AG04450 (cell line): ENCODE measurements at places on chromosomes 16 and 17.

DNA sequence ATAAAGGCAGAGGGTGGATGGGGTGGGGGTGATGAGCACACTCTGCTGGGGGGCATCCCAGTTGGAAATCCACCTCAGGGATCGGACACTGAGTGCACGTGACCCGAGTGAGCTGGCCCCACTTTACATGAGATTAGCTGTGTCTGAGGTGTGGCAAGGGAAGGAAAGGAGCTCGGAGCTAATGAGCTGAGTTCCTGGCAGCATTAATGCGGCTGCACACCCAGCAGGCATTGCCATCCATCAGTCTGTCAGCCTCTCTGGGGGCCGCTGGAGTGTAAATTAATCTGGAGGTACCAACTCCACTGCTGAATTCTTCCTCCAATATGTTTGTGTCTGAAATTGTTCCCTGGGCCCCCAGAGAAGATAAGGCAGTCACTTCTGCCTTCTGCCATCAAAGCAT, 65.5 kb downstream of the HS3ST2 start:
- no peak for DNase-seq

DNA sequence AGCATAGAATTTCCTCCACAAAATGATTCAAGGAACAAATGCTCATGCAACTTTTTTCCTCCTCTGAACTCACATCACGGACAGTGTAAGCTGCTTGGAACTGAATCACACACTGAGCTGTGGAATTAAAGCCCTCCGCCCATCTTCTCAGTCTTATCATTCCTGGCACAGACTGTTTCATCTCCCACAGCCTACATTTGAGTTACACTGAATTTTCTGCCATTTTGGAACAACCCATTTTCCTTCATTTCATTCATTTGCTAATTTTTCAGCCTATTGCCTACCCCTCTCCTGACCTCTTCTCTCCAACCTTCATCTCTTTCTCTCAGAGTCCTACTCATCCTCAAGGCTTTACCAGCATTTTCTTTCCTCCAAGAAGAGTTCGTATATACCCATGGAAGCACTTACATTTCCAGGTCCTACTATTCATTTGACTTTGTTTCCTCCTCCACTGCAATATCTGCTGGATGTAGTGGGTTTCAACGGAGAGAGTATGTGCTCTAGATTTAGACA, 39.1 kb upstream of the TOM1L1 start:
- no peak for DNase-seq

DNA sequence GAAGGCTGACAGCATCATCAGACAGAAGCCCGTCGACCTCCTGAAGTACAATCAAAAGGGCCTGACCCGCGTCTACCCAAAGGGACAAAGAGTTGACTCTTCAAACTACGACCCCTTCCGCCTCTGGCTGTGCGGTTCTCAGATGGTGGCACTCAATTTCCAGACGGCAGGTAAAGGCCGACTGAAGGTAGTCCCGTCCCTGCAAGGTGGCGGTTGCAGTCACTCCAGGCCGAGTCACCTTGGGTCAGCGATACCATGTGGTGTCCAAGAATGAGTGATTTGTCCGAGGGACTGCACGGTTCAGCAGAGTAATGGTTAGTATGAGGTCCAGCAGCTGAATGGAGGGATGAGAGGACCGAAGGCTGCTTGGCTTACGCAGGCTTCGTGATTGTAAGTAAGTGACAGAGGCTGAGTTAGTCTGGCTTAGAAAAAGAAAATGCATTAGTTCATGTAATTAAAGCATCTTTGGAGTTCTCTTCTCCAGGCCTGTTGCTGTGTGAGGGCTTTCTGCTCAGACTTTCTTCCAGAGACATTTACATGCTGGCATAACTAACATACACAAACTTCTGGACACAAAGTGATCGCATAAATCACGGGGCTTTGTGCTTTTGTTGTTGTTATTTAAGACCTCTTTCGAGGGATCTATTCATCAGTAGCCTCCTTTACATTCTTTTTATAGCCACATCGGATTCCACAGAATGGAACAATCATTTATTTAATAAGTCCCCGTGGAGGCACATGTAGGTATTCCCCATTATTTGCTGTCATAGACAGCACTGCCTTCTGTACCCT, 74.9 kb downstream of the SDR42E1 start:
- no peak for DNase-seq

DNA sequence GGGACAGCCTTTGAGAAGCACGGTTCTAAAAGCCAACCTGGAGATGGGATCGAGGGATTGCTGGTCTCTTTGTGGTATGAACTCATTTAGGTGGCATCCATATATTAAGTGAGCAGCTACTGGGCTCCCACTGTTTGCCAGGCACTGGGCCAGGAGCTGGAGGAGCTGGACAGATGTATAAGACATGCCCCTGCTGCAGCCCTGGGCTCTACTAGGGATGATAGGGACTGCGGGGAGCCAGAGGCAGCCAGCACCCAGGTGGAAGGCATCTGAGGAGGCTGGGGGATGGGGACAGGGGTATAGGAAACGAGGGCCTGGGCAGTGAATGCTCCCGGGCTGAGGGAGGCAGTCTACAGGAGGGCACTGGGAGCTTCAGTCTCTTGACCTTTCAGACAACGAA, 53.0 kb upstream of the MEAK7 start:
- no peak for DNase-seq

DNA sequence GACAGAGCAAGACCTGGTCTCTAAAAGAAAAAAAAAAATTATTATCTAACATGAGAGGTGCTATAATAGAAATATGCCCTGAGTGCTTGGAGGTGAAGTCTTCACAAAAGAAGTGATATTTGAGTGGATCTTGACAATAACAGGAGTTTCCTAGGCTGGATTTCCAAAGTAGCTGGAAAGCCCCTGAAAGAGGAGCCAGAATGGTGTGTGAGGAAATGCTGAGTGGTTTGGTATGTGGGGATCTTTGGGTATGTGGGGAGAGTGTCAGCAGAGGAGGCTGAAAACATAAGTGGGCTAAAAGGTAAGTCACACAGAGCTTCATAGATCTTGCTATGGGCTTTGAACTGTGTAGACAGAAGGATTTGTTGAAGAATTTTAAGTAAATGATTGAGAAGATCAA, 100.1 kb downstream of the YPEL2 start:
- DNase-seq = no peak

- no peak for DNase-seq
These were observed 45.1 kb downstream of the NOG start for GRCh38 chr17:56638591-56639051.

- no peak for DNase-seq
These were observed 16.0 kb upstream of the RASL10B start for GRCh38 chr17:35715416-35715815.

DNA sequence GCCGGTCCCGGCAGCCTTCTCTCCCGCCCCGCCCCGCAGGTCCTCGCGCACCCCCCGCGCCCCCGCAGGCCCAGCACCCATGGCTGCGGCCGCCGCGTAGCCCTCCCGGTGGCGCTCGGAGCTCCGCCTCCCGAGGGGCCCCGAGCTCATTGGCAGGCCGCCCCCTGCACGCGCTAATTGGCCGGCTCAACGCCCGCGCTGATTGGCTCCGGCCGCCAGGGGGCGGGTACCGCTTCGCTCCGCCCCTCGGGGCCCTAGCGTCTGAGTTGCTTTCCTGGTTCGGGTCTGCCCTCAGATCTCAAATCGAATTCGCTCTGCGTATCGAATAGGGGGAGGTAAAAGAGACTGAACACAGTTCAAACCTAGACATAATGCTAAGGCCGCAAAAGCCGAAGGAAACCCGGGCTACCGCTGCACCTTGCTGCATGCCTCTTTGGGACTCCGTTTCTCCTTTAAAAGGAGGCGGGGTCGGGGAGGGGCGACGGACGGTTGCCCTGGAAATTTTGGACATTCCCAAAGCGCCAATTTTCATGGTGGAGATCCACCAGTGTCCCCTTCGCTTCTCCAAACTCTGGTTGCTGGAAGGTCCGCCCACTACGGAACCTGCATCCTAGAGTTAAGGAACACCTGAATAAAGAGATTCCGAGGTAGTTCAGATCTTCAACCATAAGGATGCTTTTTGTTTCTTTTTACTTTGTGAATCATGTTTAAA, at the start of gene DEXI:
TSS of gene DEXI (minus strand) at position 117 of the 712 bp plus-strand sequence. CDS start 463 bp downstream, outside the sequence.
- DNase-seq = peak; percentile 66

GRCh38 chr16:23941963-23942564, 106.3 kb downstream of the PRKCB start:
- DNase-seq = no peak

DNA sequence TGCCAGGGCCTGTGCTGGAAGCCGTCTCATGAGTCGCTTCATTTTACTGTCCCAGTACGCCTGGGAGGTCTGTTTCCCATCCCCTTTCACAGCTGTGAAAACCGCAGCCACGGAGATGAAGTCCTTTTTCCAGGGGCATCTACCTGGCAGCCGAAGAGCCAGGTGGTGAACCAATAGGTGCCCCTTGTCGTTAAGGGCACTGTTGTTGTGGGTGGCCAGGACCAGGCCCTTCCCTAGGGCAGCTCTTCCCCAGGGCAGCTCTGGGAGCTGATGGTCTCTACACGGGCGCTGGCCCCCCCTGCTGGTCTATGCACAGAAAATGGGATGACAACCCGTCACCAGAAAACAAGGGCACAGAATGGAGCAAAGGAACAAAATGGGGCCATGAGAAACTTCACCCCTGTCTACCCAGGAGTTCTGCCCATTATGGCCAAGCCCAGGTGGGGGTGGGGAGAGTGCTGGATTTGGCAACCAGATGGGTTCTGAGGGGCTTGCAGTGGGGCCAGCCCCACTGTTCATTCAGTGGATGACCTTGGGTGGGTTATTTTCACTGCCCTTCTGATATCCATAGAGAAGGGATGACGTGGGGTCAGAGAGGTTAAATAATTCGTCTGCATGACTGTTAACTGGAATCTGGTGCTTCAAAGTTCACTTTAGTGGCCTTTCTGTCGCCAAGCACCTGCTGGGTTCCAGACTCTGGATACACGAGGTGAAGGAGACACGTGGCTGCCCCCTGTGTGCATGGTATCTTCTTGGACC, 11.5 kb downstream of the RMI2 start:
- DNase-seq = no peak

GRCh38 chr17:74008196-74008595, 195.3 kb upstream of the RPL38 start:
- DNase-seq = no peak
